ENCODE measurements at places on chromosomes 4 and X.
A peak's percentile ranks its signal among the peaks of the same experiment; 100 is the strongest.

- DNase-seq, result no peak
Measured at GRCh38 chr4:25939330-25939729, 25.3 kb downstream of the SMIM20 start.

DNA sequence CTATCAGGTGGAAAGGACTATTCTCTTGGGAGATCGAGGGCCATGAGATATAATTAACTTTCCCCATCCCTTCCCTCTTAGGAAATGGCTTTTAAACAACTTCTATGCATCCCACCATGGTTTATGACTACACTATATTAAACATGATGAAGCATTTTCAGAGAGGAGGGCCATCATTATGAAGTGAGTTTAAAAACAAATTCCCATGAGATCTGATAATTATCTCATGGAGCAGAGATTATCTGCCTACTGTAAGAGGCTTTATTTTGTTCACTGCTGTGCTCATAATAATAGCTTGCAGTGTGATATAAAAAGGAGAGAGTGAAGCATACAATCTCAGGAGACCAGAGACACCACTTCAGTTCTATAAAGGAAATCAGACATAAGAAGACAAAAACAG, 330.5 kb upstream of the ZFP42 start:
- no peak for DNase-seq

DNA sequence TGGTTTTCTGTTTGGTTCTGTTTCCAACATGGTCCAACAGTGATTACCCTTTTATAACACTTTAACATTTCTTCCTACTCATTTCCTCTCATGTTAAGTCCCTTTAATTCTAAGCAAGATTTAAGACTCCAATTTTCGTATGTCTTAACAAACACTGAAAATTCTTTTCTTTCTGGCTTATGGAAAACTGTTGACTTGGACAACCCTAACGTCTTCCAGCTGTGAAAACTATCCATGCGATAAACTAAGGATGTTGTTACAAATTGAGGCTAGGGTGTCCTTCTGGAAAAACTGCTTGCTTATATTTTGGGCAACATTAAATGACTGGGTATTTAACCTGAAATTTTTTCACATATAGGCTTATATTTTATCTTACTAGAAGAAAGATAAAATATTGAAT, 33.9 kb upstream of the RTL3 start:
- DNase-seq, result no peak

- DNase-seq, result no peak
Measured at GRCh38 chrX:119549327-119550016, 15.7 kb downstream of the STEEP1 start.

GRCh38 chr4:4541040-4541631, 712 bp downstream of the STX18 start:
- peak; percentile 82 for DNase-seq

DNA sequence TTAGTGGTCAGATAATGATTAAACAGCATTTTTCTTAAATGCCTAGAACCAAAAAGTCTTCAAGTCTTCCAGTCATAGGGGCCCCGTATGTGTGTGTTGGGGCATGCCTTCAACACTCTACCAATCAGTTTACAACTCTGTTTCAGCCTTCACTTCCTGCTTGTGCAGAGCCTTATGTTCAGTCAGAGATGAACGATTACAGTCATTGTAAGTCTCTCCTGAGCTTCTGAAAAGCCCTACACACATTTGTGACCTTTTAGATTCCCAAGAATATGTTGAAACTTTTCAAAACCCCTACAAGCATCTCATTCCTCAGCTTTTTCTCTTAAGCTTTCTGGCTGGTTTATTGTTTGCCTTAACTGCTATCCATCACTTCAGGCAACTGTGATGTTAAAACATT, 591.2 kb downstream of the ZNF674 start:
- no peak for DNase-seq

- DNase-seq, result no peak
Measured at GRCh38 chr4:131296192-131296591, 1852.9 kb upstream of the PCDH10 start.

DNA sequence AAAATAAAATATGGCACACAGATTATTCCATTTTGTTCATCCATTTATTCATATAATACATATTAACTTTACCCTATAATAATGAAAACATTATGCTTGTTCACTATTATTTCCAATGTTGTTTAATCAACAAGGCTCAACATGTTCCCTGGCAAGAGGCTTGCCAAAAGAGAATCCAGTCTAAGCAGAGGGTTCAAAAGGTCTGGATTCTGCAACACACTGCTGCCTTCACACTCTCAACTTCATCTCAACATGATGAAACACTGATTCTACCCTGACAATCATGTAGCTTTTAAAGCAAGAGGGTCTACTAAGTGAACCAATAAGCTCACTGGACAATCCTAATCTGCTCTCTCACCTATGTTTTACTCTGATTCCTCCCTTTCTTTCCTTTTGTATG, 101.1 kb downstream of the MID1 start:
- DNase-seq, result no peak

- DNase-seq, result no peak
Measured at GRCh38 chr4:110627977-110628662, 5.2 kb upstream of the PITX2 start.

DNA sequence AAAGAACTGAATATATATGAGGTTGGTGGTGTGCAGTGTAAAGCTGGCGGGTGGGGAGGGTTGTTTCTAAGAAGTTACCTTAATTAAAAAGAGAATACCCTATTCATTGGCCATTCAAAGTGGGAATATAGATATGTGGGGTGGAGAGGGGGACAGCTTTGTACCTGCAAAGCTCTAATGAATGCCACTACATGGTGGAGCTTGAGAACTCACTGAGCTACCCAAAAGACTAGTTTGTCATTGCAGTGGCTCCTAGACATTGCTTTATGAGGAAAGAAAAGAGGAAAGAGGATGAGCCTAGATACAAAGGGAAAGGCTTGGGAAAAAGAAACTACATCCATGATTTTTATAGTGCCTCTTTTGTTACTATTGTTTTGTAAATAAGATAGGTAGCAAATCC, 209.9 kb upstream of the SPRY1 start:
- DNase-seq, result no peak

- DNase-seq, result no peak
Measured at GRCh38 chr4:26126143-26126718, 194.6 kb upstream of the RBPJ start.

Measured in inflammatory macrophage treated with lipopolysaccharide for 1 hour (primary cell).